Left ventricle myocardium inferior (tissue), 1 donor: ENCODE measurements at places on chromosomes 3 and 15. TPM values are rescaled to one million over a fixed set of nuclear protein-coding genes. Genes with fewer than 3 reads are reported as not detected.

DNA sequence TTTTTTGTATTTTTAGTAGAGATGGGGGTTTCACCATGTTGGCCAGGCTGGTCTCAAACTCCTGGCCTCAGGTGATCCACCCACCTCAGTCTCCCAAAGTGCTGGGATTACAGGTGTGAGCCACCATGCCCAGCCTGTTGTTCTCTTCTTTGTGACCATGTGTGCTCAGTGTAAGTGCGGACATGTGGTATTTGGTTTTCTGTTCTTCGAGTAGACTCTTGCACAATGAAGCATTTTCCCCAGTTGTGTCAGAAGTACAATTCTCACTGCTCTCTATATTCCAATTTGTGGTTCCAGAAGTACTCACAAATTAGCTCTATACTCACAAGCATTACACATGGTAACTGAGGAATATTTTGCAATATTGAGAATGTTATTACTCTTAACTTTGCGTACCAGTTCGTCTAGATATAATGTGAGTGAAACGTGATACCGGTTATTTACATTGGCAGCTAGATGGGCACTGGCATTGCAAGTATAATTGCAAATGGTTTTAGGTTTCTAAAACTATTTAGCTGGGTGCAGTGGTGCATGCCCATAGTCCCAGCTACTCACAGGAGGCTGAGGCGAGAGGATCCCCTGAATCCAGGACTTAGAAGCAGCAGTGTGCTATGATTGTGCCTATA lies 34.2 kb upstream of the MTMR14 start:
- H3K27ac ChIP-seq: no peak overlapping the region
- H3K4me3 ChIP-seq: no peak overlapping the region
- H3K4me1 ChIP-seq: no peaks in the 10 kb centered on the region
- no peaks in the 10 kb centered on the region for H3K36me3 ChIP-seq

Gene EBLN2
- 0.99 TPM for total RNA-seq

- H3K4me3 ChIP-seq: no peak overlapping the region
- no peaks in the 10 kb centered on the region for H3K36me3 ChIP-seq
- H3K4me1 ChIP-seq: peaks cover 12% of the 10 kb centered on the region
Observed at GRCh38 chr3:120172070-120172469, 77.8 kb upstream of the GSK3B start.

Gene CHST13
- total RNA-seq: 0.11 TPM

- no peaks in the 10 kb centered on the region for H3K36me3 ChIP-seq
- no peak overlapping the region for H3K27ac ChIP-seq
- no peaks in the 10 kb centered on the region for H3K27me3 ChIP-seq
- no peak for DNase-seq
- no peak overlapping the region for H3K4me3 ChIP-seq
Observed at GRCh38 chr15:37252530-37252929, 152.2 kb upstream of the MEIS2 start.
